ENCODE measurements at places on chromosomes 1 and 21.

DNA sequence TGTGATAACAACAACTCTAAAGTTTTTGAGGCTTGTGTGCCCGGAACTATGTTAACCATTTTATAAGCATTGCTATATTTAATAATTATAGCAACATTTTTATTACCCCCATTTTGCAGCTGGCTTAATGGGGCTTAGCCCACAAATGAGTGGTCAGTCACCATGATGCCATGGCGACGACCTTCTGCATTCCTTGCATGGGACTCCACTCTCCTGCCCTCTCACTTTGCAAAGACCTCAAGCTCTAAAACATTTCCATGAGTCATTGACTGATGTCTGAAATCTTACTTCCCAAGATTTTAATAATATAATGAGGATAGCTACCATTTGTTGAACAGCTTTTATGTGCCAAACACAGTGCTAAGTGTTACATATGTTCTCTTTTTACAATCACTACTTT is 15.4 kb downstream of the NGF start:
- no peak for DNase-seq

DNA sequence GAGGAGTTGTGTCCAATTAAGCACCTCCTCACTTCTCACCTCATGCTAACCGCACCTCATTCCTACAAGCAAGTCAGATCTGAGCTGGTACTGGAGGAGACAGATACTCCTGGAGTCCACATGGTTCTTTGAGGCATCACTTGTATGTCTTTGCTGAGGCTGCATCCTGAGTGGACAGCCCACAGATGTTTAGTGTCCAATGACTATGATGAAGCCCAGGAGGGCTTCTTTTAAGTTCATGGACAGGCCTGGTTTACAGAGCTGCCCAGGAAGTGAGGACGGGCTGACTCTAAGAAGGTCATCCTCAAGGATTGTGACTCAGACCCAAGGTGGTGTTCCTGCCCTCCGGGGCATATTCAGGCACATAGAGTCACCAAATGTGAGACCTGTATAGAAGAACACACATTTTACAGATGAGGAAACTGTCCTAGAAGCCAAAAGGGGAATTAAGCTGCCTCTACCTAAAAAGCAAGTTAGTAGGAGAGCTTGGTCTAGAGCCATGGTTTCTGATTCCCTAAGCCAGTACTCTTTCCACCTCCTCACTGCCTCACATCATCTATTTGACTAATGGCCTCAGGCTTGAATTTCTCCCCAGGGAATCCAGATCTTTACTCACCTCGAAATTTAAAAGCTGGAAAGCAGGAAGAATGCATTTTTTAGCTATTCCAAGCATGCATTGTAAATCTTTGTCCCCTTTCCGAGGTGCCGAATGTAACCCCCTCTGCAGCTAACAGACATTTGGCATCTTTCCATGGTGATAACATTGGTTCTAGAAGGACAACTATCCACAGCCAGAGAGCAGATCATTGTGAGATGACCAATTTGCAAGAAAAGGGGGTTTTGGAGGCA is 228.1 kb downstream of the OMA1 start:
- DNase-seq: no peak

DNA sequence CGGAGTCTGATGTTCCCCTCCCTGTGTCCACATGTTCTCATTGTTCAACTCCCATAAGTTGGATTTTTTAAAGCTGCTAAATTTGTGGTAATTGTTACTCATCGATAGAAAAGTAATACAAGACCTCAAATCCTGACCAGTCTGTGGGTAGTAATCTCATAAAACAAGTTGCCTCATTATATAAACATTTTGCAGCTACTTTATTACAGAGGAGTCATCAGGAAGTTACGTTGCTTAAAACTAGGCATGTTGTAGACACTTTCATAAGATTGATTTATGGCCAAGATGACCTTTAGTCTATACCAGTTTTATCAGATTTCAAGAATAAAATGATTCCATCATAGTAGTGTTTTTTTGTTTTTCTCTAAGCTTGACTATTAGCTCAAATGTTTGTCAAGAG is 208.8 kb downstream of the GIPC2 start:
- no peak for DNase-seq

DNA sequence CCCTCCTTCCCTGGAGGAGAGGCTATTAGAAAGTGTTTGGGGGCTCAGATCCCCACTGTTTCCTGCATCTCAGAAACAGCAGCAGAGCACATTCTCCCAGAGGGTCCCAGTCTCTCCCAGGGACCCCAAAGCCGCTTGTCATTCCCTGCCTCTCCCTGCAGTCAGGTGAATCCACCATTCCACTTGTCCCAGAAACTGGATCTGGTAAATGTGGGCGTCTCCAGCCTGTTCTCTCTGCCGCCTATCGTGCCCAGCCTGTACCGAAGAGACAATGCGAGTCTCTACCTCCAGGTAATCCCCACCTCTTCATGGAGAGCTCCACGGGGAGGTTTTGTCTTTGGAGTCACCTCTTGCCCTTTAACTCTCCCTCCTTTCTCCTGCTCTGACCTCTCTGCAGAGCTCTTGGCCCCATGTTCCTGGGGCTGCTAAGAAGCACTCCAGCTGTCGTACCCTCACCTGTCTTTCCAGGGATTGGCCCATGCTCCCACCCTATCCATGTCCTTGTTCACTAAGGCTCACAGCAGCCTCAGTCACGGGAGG is 26.9 kb downstream of the INAVA start:
- DNase-seq: no peak

GRCh38 chr21:31201548-31201947 is 142.5 kb downstream of the TIAM1 start:
- no peak for DNase-seq

GRCh38 chr21:21028275-21028820 is 30.1 kb downstream of the NCAM2 start:
- no peak for DNase-seq

DNA sequence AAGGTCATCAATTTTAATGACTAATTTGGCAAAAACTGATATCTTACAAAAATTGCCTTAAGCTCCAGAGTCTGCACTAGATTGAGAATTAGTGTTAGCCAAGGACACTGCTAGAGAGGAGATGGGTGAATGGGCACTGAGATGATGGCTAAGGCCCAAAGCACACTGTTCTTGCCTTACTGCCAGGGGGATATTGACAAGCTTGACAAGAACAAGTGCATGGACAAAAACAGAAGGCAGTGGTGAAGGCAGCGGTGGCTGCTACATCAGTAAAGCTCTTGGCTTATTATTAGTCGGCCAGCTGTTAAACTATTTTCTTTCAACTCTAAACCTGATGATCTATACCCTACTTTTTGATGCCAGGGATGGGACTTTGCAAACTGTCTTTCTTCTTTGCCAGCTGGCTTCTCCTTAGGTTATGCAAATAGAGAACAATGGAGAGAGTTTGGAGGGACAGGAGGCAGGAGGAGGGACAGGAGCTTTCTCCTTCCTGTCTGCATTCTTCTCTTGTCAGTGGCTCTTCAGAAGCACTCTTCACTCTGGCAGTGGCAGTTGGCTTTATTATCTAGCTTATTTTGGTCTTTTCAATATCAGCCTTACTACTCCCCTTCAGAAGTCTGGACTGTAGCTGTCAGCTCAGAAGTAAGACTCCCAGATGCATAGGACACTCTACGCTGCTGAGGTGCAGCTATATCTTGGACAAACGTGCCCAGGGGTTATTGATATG is 853.5 kb upstream of the TMPRSS15 start:
- DNase-seq: no peak

GRCh38 chr21:29125191-29125590 is 5.3 kb upstream of the MAP3K7CL start:
- DNase-seq: no peak

- no peak for DNase-seq
These were observed 179.8 kb downstream of the PHTF1 start for GRCh38 chr1:113579256-113580018.

DNA sequence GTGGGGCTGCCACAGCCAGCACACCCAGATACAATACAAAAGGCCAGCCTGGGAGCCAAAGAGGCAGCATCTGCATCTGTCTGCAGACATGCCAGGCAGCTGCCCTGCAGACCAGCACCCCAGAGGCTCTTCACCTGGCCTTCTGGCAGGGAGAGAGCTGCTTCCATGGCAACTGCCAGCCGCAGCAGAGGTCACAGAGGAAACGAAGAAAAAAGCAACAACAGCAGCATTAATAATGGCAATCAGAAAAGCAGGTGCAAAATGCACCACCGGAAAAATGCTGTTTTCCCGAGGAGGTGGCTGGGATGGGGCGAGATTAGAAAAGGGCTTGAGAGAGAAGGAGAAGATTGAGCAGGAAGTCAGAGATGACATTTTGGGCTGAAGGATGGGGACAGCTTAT is 309.5 kb downstream of the PCP4 start:
- DNase-seq: no peak

DNA sequence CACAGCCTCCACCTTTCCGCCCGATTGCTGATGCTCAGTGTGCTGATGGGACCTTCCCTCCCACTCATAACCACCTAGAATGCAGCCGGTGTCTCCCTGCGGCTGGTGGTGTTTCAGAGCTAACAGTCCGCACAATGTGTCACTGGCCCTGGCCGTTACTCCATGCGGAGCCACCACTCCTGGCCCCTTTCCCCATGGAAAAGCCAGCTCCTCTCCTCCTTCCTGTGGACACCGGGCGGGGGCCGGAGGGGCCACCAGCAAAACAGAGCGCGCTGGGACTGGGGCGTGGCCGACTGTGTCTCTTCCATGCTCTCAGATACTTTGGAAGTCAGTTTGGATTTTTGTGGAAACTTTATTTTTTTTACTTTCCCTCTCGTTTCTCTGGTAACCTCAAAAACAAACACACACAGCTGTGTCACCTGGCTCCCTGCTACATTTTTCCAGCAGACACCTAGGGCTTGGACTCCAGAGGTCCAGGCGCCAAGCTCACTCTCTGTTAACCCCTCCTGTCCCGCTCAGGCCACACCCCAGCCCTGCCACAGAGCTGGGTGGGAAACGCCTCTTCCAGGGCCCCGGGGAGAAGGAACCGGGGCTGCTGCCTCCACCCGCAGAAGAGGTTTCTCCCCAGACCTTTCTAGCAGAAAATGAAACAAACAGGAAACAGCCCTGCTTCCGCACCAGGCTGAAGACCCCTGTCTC is 32.5 kb upstream of the COL6A2 start:
- DNase-seq: no peak

DNA sequence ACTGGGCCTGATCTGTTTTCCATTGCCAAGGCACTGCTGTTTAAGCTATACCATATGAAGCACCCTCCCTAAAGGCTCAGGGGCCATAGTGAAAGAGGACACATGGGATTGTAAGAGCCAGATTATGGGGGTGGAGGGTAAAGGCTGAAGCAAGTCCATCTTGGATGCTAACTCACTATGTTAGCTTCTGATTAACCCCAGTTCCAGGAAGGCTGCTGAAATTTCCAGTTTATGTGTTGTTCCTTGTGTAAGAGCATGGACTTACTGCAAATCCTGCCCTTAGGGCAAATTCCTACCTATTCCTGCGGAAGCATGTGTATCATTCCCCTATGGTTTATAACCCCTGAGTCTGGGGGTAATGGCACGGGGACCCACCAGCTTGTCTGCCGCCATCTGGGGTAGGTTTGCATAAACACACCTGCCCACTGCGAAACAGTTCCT is 91.8 kb upstream of the SERBP1 start:
- DNase-seq: no peak

DNA sequence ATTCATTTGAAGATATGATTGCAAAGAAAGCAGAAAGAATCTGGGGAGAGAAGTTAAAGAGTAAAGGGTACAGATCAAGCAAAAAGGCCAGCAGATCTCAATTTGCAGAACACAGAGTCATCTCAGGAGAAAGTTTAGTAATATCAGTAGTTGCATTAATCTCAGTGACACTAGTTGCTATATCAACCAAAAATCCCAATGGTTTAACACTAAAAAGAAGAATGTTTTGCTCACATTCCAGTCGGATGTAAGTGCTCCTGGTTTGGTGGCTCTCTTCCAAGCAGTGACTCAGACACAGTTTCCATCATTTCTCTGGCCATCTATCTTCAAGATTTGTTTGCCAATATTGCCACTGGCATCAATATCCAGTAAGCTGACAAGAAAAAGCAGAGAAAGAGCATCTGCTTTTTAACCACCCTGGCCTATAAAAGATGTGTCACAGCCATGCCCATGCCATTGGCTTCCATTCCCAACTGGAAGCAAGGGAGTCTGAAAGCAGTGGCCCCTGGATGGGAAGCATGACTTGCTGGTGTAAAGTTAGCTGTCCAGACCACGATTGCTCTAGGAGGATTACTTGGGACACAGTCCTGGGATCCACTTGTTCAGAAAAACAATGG is 45.5 kb upstream of the AIM2 start:
- no peak for DNase-seq

DNA sequence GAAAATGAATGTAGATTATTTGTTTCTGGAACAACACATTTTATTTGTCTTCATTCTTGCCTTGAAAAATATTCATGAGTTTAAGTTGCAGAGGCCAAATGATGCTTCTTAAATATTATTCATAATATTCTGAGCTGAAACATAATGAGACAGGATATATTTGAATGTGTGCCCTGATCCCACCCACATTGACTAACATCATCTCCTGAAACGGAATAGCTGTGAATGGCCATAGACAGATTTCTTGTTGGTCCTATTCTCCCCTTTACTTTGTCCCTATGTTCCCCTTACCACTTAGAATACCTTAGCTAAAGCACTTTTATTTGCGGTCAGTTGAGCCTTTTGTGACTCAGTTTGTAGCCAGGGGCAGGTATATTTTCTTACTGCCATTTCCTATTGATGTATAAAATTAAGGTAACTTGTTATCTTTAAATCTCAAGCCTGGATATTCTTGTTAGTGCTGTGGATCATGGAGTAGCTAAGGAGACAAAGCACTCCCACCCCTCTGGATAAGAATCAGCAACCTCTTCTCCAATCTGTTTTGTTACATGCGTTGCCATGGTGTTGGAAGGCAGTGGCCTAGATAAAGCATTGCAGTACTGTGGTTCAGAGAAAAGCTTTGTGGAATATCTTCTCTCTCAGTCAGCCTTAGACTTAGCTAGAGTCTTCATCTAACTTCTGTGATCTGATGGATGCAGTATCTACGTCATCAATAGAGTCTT is 478.5 kb upstream of the DEPDC1 start:
- DNase-seq: no peak

DNA sequence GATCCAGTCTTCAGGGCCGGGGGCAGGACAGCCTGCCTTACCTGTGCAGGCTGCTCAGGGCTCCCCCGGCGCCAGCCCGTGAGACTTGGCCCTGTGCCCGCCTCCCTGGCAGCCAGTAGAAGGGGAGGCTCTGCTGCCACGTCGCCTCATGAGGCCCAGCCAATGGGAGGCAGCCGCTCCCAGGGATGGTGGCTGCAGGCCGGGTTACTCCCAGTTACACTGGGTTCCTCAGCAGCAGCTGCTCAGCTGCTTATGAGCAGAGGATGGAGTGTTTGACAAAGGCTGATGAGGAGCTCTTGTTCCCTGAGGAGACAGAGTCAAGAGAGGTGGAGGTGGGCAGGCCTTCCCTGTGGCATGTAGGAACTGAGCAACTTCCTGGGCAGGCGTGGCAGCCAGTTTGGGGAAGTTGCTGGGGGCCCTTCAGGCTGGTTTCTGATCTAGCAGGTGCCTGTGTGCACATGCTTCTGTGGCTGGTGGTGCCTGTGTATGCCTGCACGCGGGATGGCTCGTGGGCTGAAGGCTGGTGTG is 5.5 kb downstream of the MFSD2A start:
- no peak for DNase-seq

DNA sequence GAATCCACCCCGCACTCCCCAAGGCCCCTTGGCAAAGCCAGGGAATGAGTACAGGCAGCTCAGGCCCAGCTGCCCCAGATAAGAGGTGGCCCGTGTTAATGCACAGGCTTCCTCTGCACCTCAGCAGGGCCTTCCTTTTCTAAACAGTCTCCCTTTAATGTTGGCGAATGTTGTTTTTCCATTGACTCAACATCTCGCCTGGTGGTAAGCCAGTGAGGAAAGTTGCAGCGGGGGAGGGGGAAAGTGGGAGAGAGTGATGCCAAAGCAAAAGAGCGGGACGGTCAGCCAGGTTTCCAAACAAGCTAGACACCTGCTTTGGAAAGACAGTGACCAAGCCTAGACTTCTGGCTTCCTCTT is 10.3 kb upstream of the PROX1 start:
- no peak for DNase-seq

All from stimulated activated CD8-positive, alpha-beta memory T cell treated with anti-CD3 and anti-CD28 coated beads, Interleukin-7, amount 100 ng/mL, for 1 hour (primary cell).